ENCODE measurements at places on chromosomes 6 and 20.

- DNase-seq, result no peak
These were observed 8.5 kb upstream of the OCSTAMP start for GRCh38 chr20:46559001-46559400.

GRCh38 chr6:107488875-107489635 is 862 bp upstream of the SOBP start:
- DNase-seq, result peak; percentile 19

DNA sequence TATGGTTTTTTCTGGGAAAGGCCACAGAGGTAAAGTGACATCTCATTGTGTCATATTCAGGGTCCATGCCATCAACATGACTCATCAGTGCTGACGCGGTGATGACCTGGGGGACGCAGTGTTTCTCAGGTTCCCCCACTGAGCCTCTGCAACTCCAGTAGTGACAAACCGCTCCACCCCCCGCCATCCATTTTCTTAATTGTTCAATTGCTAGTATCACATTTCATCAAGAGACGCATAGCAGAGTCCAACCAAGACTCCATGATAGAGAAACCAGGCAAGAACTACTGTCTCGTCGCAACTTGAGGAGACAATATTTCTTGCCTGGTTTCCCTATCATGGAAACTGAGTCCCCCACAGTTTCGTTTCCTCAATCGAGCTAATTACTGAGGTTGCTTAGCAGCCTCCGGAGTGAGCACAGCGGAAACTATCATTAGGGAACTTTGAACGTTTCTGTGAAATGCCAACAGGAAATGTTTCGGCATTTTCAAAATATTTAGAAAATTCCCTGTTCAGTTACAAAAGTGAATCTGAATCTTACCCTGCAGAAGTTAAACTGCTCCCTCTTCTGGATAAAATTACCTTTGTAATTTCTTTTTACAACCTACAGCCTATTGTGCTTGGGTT is 12.2 kb upstream of the SERPINB1 start:
- peak; percentile 94 for DNase-seq

DNA sequence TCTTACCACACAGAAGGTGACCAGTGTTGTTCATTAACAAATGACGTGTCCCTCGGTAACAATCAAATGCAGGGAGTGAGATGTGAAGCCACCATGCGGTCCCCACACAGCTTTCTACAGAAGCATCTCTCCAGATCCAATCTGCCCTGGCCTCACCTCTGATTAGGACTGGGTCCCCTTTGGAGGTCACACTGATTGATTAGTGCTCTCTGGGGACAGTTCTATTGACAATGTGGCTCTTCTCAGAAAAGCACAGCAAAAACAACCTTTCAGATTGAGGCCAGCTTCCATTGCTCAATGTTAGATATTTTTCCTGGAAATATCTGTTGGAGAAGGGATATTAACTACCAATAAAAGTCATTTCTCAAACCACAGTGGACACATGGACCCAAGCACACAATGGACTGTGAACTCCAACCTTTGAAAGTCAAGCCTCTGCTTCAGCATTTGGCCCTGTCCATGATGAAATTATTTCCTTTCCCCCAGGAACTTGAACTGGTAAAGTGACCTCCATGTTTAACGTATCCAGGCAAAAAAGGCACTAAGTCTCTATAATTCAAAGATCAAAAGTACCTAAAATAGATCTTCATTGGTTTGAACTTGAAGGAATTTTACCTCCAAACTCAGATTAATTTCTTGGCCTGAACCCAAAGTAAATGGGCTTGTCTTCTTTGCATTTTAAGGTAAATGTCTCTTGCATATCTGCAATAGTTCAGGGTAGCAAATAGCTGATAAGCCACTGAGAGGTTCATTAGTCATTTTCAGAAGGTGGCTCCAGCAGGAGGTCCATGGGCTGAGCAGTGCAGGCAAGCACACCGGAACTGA is 118.5 kb downstream of the FOXA2 start:
- no peak for DNase-seq

DNA sequence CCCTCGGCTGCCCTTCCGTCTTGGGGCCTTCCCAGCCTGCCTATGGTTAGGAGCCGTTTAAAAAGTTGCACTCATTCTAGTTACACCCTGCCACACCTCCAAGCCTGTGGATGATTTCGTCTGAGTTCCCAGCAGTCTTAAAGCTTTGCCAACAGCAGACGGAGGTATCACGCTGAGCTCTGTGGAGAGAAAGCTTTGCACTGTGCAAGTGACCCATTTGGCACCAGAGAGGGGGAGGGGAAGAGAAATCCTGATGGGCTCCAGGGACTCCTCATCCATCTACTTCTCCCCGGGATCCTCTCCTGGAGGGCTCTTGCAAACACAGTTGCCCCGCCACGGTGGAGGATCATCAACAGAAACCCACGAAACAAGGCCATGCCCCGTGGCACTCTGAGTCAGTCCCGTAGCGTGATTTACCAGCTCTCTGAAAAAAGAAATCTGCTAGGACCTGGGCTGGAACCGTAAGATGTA is 98.8 kb upstream of the CITED2 start:
- DNase-seq, result no peak

DNA sequence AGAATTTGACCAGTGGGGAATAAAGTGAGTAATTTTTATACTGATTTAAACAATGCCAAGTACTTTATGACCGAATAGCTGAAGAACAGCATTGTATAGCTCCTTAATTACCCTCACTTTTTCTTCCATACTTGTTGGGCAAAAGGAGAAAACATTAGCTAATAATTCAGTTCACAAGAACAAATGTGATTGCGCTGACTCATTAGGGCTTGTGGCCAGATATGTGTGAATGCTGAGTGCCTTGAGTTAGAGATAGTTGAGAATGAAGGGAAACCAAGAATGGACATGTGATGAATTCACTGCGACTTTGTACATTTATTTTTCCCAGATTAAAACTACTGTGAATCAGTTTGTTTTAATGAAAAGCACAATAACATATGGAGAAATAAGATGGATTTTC is 669.4 kb downstream of the TFAP2A start:
- no peak for DNase-seq

- DNase-seq, result peak; percentile 32
These were observed 327.0 kb downstream of the BMP2 start for GRCh38 chr20:7094438-7094997.

Measured in fibroblast of skin of right biceps (primary cell).